ENCODE measurements at places on chromosomes 3 and 15.

DNA sequence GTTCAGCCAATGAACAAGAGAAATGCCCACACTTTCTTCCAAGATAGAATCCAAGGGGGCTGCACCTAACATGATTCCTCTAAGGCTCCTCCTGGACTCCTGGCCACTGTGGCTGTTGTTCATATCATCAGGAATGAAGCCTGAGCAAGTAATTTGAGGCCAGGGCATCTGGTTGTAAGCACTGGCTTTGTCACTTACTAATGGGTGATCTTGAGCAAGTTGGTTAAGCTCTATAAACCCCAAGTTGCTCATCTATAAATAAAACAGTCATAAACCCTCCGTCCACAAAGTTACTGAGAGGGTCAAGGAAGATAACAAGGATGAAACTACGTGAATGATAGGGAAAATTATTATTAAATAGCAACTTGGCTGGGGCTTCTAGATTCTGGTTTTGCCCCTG, 58.3 kb downstream of the CDC25A start:
- DNase-seq, result no peak

GRCh38 chr15:80183886-80184285, 31.1 kb downstream of the FAH start:
- no peak for DNase-seq

DNA sequence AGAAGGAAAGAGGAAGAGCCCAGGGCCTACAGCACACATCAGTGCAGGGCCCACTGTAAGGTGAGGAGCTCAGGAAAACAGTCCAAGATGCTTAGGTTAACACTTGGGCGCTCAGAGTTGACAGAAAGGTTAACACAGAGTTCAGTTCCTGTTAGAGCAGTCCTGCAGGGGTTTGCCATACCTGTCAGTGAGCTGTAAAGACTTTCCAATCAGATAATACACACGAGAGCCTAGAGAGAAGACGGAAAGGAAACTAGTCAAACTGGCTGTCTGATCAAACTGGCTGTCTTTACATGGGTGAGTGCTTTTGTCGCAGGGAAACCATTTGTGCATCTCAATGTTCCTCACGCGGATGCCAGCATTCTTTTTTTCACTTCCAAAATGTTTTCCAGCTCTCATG, 61.4 kb upstream of the ARHGEF26 start:
- DNase-seq, result no peak

GRCh38 chr3:96863129-96863740, 48.8 kb downstream of the EPHA6 start:
- DNase-seq, result no peak

DNA sequence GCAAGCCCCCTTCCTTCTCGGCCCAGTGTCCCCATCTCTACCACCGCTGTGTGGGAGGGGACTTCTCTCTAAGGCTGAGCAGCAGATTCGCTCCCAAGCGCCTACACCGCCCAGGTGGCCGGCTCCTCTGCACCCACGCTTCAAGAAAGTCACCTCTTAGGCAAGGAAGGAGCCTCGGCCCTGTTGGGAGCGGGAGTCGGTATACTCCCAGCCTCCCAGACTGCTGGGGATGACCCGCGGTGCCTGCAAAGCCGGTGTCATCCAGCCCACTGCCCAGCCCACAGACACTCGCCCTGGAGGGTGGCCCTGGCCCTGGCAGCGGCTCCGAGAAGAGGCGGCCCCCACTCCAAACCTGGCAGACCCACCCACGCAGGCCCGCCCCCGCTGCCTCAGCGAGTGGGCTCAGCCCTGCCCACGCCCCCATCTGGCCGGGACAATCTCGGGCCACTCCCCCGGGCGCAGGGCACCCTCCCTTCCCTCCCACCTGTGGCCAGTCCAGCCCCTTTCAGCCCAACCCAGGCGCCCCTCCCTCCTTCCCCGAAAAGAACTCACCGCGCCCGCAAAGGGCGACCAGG, 396 bp downstream of the CHRNB4 start:
- DNase-seq, result no peak

DNA sequence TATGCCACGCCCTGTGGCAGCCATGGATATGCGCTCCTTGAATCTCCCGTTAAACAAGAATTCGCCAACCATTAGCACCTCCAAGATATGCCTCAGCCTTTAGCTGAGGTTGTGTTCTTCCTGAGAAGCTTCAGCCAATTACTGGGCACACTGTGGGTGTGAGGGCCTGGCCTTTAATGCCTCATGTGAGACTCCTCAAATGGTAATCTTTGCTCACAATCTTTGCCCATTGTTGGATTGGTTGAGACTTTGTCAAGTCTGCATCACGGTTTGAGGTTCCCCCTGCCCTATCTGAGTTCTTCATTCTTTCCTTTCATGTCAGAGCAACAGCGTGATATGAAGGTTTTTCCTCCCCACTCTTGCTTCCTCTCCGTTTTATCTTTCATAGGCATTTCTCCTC, 108.1 kb upstream of the CCDC54 start:
- DNase-seq, result no peak

All from stimulated activated CD4-positive, alpha-beta T cell treated with anti-CD3 and anti-CD28 coated beads, Interleukin-1b, Interleukin-23, amount 100 ng/mL, for 4 hours (primary cell).